ENCODE measurements at places on chromosomes 13 and 19. TPM values are rescaled to one million over a fixed set of nuclear protein-coding genes. Genes with fewer than 3 reads are reported as not detected.
A peak's percentile ranks its signal among the peaks of the same experiment; 100 is the strongest.

PTH2 gene
- not detected for total RNA-seq

MBD3L2B gene
- total RNA-seq: not detected

MATK gene
- 6.0 TPM for total RNA-seq

- H3K27me3 ChIP-seq: no peaks in the 10 kb centered on the region
- no peak overlapping the region for H3K27ac ChIP-seq
- H3K36me3 ChIP-seq: no peaks in the 10 kb centered on the region
- H3K4me3 ChIP-seq: no peak overlapping the region
Observed at GRCh38 chr19:8988204-8988603, 22.0 kb downstream of the MUC16 start.

- no peak for DNase-seq
- H3K27me3 ChIP-seq: no peaks in the 10 kb centered on the region
- no peaks in the 10 kb centered on the region for H3K36me3 ChIP-seq
- no peak overlapping the region for H3K4me3 ChIP-seq
- peaks cover 15% of the 10 kb centered on the region for H3K4me1 ChIP-seq
- peak overlapping the region; percentile 66 for H3K27ac ChIP-seq
Observed at GRCh38 chr13:114313061-114313860, 1.0 kb upstream of the CHAMP1 start.

DNA sequence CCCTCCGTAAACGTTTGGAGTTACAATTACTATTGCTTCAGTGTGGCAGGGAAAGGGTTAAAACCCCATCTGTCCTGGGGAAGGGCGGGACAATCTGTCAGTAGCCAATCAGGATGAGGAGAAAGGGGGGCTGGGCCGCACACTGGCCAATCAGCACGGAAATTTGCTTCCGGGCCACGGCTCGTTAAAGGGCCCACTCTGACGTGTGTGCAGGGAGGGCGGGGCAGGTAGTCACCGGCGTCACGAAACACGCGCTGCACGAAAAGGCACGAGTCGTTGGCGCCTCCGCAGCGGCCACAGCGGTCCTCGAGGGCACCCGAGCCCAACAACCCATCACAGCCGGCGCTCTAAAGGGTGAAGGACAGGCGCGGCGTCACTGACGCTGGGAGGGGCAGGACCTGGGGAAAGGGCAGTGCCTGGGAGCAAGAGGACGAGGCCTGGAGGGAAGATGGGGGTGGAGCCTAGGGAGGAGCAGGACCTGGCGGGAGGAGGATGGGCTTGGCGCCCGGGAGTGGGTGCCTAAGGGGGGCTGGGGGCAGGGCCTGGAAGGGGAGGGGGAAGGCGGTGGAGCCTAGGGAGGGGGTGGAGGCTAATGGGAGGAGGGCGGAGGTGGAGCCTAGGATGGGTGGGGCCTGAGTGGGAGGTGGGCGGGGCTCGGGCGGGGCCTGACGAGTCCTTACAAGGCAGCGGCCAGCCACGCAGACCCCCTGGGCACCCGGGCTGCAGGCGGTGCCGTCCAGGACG lies 4.9 kb downstream of the ADAMTSL5 start:
- H3K36me3 ChIP-seq: no peaks in the 10 kb centered on the region
- H3K4me1 ChIP-seq: peaks cover 7% of the 10 kb centered on the region
- DNase-seq: peak; percentile 94
- H3K27ac ChIP-seq: peak overlapping the region; percentile 68
- H3K27me3 ChIP-seq: peaks cover 38% of the 10 kb centered on the region
- peak overlapping the region; percentile 21 for H3K4me3 ChIP-seq

GRCh38 chr19:46299004-46299509 lies 2.2 kb downstream of the HIF3A start:
- H3K4me1 ChIP-seq: peaks cover 30% of the 10 kb centered on the region
- peak overlapping the region; percentile 16 for H3K4me3 ChIP-seq
- H3K27ac ChIP-seq: peak overlapping the region; percentile 94
- H3K27me3 ChIP-seq: no peaks in the 10 kb centered on the region

DNA sequence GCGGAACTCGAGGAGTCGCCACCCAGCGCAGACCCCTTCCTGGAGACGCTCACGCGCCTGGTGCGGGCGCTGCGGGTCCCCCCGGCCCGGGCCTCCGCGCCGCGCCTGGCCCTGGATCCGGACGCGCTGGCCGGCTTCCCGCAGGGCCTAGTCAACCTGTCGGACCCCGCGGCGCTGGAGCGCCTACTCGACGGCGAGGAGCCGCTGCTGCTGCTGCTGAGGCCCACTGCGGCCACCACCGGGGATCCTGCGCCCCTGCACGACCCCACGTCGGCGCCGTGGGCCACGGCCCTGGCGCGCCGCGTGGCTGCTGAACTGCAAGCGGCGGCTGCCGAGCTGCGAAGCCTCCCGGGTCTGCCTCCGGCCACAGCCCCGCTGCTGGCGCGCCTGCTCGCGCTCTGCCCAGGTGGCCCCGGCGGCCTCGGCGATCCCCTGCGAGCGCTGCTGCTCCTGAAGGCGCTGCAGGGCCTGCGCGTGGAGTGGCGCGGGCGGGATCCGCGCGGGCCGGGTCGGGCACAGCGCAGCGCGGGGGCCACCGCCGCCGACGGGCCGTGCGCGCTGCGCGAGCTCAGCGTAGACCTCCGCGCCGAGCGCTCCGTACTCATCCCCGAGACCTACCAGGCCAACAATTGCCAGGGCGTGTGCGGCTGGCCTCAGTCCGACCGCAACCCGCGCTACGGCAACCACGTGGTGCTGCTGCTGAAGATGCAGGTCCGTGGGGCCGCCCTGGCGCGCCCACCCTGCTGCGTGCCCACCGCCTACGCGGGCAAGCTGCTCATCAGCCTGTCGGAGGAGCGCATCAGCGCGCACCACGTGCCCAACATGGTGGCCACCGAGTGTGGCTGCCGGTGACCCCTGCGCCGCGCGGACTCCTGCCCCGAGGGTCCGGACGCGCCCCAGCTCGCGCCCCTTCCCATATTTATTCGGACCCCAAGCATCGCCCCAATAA lies 2.3 kb downstream of the AMH start:
- no peaks in the 10 kb centered on the region for H3K4me1 ChIP-seq
- no peak for DNase-seq
- H3K36me3 ChIP-seq: peaks cover 13% of the 10 kb centered on the region
- H3K4me3 ChIP-seq: no peak overlapping the region
- no peak overlapping the region for H3K27ac ChIP-seq
- H3K27me3 ChIP-seq: peaks cover 34% of the 10 kb centered on the region

DNA sequence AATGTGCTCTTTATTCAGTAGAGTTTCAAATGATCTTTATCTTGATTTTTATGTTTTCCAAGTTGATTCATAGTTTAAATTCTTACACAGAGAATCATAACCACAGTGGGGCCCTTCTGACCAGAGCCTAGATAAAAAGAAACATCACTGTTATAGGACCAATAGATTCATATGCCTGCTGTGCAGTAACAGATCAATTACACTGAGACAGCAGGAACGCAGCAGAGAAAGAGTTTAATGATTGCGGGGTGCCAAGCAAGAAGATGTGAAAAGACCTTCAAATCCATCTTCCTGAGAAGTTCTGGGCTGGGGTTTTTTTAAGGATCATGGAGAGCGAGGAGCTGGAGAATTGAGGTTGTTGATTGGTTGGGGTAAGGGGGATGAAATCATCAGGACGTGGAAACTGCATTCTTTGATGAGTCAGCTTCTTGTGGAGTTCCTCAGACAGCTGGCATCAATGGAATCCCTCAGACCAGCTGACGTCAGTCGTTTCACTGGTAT lies 346.6 kb downstream of the TBC1D4 start:
- no peak overlapping the region for H3K27ac ChIP-seq
- H3K27me3 ChIP-seq: no peaks in the 10 kb centered on the region
- H3K36me3 ChIP-seq: no peaks in the 10 kb centered on the region

DNA sequence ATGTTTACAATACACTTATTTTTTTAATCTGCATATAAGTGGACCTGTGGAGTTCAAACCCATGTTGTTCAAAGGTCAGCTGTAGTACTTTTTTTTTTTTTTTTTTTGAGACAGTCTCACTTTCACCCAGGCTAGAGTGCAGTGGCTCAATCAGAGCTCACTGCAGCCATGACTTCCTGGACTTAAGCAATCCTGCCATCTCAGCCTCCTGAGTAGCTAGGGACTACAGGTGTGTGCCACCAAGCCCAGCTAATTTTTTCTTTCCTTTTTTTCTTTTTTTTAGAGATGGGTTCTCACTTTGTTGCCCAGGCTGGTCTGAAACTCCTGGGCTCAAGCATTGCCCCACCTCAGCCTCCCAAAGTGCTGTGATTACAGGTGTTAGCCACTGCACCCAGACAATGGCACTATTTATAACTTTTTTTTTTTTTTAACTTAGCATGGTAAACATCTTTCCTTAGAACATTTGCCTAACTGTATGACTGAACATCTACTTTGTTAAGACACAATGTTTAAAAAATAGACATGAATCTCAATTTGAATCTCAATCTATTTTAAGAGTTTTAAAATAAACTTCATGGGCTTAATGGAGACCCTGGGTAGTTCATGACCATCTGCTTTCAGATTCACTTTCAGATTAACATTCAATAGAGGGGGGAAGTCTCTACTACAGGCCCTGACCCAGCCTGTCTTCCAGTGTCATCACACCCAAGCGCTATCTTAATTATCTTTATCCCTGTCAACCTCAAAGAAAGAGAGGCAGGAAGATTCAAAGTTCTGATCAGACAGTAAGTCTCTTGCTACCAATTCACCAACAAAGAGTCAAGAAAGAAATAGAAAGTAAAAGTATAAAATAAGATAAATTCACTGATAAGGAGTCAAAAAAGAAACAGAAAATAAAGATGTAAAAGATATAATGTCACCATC lies 97.7 kb upstream of the DOCK9 start:
- DNase-seq: no peak
- H3K27me3 ChIP-seq: no peaks in the 10 kb centered on the region
- no peaks in the 10 kb centered on the region for H3K36me3 ChIP-seq

GRCh38 chr19:17504030-17504429 lies 7.4 kb upstream of the PGLS start:
- no peak overlapping the region for H3K4me3 ChIP-seq
- H3K4me1 ChIP-seq: peaks cover 5% of the 10 kb centered on the region
- H3K36me3 ChIP-seq: peaks cover 10% of the 10 kb centered on the region
- no peak for DNase-seq

Data from lung (tissue), 17 donors.